ENCODE measurements at places on chromosomes 1 and 21.
A peak's percentile ranks its signal among the peaks of the same experiment; 100 is the strongest.

DNA sequence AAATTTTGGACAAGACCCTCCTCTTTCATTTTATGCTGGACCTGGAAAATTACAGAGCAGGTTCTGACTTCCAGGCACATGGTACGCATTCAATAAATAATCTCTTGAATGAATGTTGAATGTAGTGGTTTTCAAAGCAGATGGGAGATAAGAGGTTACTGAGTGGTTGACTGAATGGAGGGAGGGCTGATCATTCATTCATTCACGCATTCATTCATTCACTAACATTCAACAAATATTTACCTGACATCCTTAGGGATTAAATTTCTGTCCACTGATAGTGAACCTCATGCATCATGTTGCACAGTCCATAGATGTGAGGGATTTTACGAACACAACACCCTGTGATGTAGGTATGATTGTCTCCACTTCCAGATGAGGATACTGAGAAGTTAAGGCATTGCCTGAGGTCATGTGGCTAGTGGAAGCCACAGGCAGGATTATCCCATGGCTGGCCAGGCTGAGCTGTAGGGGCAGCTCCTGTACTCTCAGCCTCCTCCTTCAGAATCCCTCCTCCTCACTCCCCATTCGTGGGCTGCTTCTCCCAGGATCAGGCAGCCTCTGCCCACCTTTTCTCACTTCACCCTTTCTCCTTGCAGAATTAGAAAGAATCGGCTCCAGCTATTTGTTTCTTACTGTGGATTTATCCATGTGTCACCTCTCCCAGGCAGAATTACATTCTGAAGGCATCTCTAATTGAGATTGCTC is 48.4 kb upstream of the ATP5PO start:
- DNase-seq: no peak

- no peak for DNase-seq
Observed at GRCh38 chr21:15441992-15442391, 287.8 kb upstream of the USP25 start.

GRCh38 chr1:151763990-151764389 is 694 bp upstream of the MRPL9 start:
- DNase-seq: no peak

DNA sequence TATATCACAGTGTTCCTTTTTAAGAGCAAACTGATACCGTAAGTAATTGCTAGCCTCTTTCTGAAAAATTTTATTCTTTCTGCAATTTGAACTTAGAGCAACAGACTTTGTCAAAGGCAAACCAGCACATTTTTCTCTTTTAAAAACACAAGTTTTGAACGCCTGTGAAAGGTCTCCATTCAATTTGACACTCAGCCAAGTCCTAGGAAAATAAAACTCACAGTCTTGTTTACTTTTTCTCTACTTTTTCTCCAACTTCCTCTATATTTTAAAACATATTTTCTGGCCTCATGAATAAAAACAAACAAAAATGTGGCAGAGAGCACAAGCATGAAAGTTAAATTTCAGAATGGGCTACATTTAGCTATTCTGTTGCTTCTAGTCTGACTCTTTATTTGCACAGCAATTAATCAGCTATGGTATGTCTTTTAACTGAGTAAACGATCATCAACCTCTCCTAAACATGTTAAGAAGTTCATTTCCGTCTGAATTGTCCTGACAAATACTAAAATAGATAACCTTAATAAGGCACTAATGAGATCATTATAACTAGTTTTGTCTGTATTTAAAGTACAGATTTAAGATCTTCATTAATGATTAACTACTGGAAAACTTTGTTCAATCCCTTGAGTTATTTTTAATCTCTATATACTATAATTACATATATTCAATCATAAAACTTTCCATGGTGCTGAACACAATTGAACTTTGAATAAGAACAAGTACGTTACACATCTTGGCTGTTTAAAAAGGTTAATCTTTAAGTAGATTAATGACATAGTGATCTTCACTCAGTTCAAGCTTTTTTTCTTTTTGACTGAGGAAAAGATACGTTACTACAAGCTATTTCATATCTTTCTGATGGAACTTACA is 550.6 kb downstream of the PTBP2 start:
- DNase-seq: no peak

- DNase-seq: peak; percentile 60
Observed at GRCh38 chr1:161949548-161949947, 74.1 kb downstream of the OLFML2B start.

- DNase-seq: no peak
Observed at GRCh38 chr1:150018165-150018564, 7.6 kb upstream of the OTUD7B start.

- peak; percentile 73 for DNase-seq
Observed at GRCh38 chr1:66182551-66183178, 351.3 kb upstream of the SGIP1 start.

- DNase-seq: no peak
Observed at GRCh38 chr1:30683699-30684098, 39.7 kb downstream of the MATN1 start.

DNA sequence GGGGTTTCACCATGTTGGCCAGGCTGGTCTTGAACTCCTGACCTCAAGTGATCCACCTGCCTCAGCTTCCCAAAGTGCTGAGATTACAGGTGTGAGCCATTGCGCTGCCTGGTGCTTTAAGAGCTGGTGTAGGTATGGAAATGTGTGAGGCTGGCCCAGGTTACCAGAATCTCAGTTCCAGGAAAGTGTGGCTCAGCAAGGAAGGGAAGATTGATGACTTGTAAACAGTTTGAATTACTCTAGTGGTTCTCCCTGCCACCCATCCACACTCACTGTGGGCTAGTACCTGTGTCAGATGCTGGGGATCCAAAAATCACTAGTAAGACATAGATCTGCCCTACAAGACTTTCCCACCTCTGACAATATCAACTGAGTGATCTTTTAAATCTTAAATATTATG is 34.5 kb upstream of the SLC35D1 start:
- DNase-seq: no peak

- DNase-seq: peak; percentile 56
Observed at GRCh38 chr1:162674034-162674608, 41.9 kb downstream of the DDR2 start.

DNA sequence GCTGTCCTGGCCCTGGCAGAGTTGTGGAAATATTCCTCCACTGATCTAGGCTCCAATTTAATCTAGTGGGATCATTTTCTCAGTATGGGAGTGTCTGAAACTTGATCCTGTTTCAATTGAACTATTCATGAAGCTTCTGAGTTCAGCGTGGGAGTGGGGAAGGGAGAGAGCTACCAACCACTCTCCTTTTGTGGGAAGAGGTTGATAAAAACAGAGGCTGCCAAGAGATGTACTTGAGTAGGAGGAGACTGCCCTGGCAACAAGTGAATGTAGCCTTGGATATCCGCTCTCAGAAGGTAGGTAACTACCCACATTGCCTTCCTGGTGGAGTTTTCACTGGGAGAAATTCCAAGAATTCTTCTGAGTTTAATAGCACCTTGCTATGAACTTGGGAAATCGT is at the start of gene CTXND2:
CTXND2 (plus strand) TSS at position 119 of the 400 bp plus-strand sequence. CDS start 25,179 bp downstream, outside the sequence.
- no peak for DNase-seq

DNA sequence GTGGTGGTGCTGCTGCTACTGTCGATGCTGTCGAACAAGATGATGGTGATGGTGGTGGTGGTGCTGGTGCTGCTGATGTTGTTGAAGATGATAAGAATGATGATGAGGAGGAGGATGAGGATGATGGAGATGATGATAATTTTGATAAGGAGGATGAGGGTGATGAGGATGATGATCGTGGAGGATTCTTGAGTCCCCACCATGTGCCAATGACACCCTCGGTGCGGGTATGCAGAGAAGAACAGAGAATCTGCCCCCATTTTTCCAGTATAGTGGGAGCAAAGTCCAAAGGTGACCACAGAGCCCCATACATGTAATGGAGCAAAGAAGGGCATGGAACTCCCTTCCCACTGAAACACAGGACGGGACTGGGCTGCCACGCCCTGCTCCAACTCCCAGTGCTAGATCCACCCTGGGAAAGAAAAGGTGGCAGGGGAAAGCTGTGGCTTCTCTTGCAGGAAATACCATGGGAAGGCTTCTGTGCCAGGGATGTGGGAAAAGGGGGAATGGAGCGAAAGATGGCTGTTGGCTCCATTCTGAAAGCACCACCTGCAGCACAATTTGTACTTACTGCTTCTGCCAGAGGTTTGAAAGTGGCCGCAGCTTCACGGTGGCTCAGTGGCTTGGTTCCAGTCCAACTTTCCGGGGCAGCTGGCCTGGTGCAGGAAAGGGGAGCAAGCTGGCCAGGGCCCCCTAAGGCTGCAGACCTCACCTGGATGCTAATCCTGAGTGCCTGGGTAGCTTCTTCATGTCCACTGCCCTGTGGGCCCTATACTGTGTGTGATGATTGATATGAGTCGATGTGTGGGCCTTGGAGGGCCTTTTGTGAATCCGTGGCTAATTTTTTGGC is 387.2 kb upstream of the VAMP3 start:
- no peak for DNase-seq

DNA sequence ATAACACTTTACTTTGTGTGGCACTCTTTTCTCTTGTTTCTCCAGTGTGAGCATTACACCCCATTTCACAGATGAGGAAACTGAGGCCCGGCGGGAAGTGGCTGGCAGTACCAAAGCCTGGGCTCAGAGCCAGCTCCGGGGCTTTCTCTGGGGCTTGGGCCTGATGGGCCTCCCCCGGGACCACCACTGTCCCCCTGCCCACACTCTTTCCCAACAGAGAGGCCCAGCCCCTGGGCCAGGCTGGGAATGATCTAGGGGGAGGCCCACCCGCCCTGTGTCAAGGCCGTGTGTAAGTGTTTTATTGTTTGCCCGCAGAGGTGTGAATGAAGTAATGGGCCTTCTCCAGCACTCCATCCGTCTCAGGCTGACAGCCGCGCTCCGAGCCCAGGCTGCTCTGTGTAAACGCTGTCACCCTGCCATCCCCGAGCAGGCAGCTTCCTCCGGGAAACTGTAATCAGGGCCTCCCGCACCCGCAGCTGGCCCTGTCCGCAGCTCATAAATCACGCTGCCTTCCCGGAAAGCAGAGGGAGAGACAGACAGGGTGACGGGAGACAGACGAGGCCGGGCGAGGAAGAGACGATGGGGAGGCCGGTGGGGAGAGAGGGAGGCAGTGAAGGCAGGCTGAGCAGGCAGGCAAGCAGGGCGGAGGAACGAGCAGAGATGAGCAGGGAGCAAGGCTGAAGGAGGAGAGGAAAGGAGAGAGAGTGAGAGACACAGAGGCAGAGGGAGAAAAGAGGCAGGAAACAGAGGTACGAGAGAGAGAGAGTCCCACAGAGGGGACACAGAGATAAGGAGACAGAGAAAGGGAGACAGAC is 109.7 kb upstream of the ZBTB40 start:
- DNase-seq: peak; percentile 84

DNA sequence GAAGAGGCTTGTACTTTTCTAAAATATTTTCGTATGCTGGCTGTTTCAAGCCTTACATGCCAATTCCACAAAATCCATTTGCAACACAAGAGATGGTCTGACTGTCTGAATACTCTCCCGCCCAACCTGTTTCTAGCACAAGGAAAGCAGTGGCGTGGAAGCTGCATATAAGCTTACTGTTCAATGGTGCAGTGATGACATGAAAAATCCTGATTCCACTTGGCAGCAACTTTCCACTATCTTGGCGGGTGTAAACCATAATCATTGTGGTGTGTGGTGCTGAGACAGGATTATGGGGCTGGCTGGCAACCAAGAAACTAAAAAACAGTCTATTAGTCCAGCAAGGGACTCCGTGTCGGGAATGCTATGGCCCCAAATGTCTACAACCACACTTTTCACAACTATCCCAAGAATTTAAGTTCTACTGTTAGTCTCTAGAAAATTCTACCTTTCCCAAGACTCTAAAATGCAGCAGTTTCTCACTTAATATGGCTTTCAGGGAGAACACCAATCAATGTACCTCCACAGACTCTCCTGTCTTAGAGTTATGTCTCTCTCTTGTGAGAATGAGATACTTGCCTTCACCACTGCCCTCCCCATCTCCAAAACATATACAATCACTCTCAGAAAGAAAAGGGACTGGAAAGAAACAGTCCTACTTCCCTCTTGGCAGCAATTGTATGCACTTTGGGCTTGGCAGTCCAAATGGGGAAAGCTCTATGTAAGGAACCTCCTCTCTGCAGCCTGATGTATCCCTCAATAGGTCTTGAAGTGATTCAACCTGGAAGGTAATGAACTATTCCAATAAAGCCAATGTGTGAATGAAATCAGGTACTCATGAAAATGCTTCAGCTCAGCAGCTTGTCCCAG is 9.5 kb downstream of the COLGALT2 start:
- peak; percentile 75 for DNase-seq

- DNase-seq: no peak
Observed at GRCh38 chr1:229058111-229058561, 212.8 kb upstream of the RAB4A start.

- peak; percentile 36 for DNase-seq
Observed at GRCh38 chr1:177884479-177885021, 85.3 kb downstream of the SEC16B start.

GRCh38 chr21:27130154-27130553 is 163.3 kb upstream of the ADAMTS5 start:
- DNase-seq: no peak

DNA sequence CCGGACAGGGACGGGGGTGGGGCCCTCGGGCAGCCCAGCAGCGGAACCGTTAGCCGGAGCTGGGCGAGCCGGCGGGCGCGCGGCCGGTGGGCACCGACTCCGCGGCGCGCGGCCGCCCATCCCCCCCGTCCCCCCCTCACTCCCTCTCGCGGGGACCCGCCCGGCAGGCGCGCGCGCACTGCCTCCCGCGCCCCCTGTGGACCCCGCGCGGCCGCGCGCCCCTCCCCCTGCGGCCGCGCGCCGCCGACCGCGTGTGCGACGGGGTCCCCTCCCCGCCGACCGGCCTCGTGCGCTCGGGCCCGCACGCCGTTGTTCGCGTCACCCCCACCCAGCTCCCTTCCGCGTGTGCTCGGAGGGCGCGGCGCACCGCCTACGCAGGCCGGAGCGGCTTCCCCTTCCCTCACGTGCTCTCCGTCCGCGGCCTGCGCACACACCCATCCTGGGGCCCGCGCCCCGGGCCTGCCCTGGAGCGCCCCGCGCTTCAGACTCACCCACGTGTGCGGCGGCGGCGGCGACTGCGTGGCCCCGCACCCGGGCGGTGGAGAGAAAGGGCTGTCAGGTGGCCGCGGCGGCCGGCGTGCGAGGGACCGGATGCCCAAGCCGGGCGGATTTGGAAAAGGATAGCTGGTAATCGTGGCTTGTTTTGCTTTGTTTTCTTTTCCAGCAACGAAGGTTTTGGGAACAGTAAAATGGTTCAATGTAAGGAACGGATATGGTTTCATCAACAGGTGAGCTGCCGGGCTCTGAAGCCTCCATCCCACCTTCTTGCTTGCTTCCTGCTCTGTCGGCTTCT is 717 bp downstream of the YBX1 start:
- peak; percentile 61 for DNase-seq

- DNase-seq: peak; percentile 95
Observed at GRCh38 chr1:93614986-93615581, 66.6 kb downstream of the BCAR3 start.

DNA sequence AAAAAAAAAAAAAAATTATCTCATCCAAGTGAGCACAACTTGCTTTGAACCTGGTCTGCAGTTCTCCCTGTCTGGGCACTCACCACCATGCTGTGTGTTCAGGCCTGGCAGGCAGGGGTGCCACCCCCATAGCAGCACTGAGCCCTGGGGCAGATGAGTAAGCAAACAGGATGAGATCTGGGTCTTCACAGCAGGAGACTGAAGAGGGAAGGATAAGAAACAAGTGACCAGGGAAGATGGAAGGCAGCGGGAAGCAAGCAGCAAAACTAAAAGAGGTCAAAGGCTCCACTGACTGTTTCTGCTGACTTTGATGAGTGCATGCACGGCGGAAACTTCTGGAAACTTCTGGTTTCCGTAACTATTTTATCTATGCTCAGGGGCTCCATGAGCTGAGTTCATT is 133.5 kb upstream of the SOD1 start:
- no peak for DNase-seq

GRCh38 chr1:17893891-17894631 is 138.9 kb downstream of the ACTL8 start:
- no peak for DNase-seq
